IMR-90 (cell line): ENCODE measurements at places on chromosomes 3 and 15. TPM values are rescaled to one million over a fixed set of nuclear protein-coding genes. Genes with fewer than 3 reads are reported as not detected.

- no peak overlapping the region for H3K4me3 ChIP-seq
- no peak for DNase-seq
- H3K27ac ChIP-seq, result no peak overlapping the region
- peaks cover 2% of the 10 kb centered on the region for H3K36me3 ChIP-seq
Measured at GRCh38 chr3:136409549-136409948, 159.4 kb downstream of the PCCB start.

DNA sequence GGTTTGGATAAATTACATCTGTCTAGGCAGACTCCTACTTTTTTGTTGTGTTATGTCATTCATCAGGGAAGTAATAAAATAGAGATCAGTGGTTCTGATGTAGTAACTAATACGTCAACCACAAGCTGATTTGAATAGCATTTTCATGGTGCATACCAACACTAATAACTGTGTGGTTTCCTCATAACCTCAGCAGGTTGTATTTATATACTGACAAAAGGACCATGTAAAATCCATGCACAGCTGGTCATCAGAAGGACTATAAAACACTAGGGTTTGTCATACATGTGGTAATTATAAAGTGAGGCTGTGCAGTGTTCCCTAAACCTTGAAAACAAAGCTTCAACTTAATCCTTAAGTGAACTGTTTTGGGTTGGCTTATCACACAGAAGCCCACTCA is 216.8 kb upstream of the RBMS3 start:
- peak; percentile 80 for DNase-seq
- H3K27me3 ChIP-seq, result no peaks in the 10 kb centered on the region
- no peak overlapping the region for H3K27ac ChIP-seq
- no peaks in the 10 kb centered on the region for H3K36me3 ChIP-seq
- H3K4me1 ChIP-seq, result 0 out of 2 replicates have a peak, but pooled peaks cover 4% of the 10 kb centered on the region

GRCh38 chr15:74050556-74051234 is 31.7 kb downstream of the GOLGA6A start:
- H3K36me3 ChIP-seq, result no peaks in the 10 kb centered on the region
- H3K4me1 ChIP-seq, result peaks cover 32% of the 10 kb centered on the region
- H3K27ac ChIP-seq, result peak overlapping the region; percentile 95

SKIC8 gene
- total RNA-seq, result 102 and 124 TPM in 2 replicates

DNA sequence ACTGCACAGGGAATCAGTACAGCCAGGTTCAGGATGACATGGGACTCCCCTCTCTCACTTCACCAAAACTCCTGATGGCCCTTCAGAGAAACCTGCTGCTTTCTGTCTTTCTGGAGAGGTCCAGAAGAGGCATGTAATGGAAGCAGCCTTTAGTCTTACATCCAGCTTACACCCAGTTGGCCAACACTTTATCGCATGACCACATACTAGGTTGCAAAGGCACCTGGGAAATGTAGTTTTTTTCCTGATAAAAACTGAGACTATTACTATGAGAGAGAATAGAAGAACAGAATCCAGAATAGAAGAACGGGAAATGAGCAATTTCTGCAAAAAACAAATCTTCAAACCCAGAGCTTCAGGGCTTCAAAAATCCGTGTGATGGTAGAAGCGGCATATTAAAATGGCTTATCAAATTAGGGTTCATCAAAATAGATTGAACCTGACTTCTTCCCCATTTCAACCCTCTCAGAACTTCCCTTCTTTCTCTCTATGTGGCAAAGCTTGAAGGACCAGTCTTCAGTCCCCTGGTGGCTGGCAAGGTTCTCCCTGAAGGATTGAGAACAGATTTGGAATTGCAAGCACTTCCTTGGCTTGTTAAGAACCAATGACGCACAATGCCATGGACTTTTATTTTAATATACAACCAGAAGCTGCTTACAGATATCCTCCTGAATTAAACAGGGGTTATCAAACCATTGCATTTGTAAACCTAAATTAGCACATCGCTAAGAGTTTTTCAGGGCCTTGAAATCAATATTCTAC is 34.4 kb downstream of the CORO2B start:
- H3K36me3 ChIP-seq, result no peaks in the 10 kb centered on the region
- H3K4me3 ChIP-seq, result no peak overlapping the region
- no peak overlapping the region for H3K27ac ChIP-seq
- peak; percentile 35 for DNase-seq
- no peaks in the 10 kb centered on the region for H3K27me3 ChIP-seq
- H3K4me1 ChIP-seq, result peaks cover 25% of the 10 kb centered on the region
